Fibroblast of upper back skin (primary cell): ENCODE measurements at places on chromosomes 6 and 20.

GRCh38 chr6:36677059-36677749 is 1.3 kb upstream of the CDKN1A start:
- no peak for DNase-seq

GRCh38 chr20:25116739-25117458 is 35.0 kb upstream of the VSX1 start:
- no peak for DNase-seq

DNA sequence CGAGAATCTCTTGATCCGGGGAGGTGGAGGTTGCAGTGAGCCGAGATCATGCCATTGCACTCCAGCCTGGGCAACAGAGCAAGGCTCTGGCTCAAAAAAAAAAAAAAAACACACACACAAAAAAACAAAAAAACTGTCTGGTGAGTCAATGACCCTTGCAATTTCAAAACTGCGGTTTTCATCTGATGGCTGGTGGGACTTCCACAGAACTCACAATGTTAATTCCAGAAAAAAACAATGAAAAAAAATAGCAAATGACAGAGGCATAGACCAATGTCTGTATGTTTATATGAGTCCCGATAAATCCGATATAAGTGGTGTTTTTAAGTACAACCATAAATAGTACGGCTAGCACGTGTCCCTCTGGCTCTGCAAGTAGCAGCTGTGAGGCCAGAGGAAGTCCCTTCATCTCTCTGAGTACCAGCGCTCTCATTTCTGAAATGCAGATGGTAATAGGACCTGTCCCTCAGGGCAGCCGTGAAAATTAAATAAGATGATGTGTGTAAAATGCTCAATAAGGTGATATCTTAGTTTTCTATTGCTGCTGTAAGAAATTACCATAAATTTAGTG is 21.9 kb upstream of the PTPN1 start:
- no peak for DNase-seq

DNA sequence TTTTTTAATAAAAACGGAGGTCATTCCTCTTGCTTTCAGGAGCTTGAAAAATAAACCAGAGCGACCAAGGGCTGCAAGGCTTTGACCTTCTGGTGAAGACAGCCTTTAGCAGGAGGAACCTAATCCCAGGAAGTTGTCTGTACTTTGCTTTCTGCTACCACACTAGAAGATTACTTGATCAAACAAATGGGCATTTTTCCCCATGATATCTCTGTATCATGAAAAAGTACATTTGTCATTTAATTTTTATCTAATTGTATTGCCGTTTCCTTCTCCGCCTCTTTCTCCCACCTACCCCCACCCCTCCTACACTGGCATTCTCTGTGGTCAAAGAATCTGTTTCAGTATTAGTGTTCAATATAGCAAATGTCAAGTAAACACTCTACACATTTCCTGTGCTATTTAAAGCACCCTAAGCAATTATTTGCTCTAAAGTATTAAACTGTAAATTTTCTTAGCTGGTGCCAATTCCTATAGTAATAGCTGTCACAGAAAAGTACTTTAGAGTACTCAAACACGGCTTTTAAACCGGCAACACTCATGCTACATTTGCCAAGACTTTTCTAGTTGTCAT is 29.7 kb downstream of the ATXN1 start:
- DNase-seq: no peak
